ENCODE measurements at places on chromosomes 16 and 17.

- DNase-seq, result no peak
These were observed 814.5 kb downstream of the KCNJ18 start for GRCh38 chr17:22506861-22507260.

GRCh38 chr17:57017625-57018024 lies 39.7 kb downstream of the SCPEP1 start:
- no peak for DNase-seq

DNA sequence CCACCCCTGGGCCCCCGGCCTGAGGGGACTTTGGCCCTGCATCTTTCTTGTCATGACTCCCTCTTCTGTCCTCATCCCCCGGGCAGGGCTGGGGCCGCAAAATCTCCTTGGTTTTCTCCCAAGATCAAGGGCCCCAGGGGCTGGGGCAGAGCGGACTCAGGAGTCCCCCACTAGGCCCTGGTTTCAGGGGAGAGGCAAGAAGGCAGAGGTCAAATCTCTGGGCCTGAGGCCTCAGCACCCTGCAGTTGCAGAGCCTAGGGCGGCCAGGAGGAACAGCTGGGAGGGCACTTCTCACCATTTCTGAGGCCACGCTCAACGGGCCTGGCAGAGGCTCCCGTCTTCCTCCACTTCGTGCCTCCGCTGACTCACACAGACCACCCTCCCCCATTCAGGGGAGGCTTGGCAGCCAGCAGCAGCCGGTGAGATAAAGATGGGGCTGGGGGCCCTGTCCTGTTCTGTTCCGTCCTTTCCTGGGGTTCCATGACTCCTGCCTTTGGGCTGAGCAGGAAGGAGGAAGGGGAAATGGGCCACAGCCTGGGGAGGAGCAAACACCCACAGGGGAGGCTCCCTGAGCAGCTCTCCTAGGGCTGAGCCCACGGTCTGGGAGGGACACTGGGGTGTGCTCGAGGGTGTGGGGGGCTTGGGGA lies 12.4 kb downstream of the ZSCAN10 start:
- DNase-seq, result peak; percentile 62

DNA sequence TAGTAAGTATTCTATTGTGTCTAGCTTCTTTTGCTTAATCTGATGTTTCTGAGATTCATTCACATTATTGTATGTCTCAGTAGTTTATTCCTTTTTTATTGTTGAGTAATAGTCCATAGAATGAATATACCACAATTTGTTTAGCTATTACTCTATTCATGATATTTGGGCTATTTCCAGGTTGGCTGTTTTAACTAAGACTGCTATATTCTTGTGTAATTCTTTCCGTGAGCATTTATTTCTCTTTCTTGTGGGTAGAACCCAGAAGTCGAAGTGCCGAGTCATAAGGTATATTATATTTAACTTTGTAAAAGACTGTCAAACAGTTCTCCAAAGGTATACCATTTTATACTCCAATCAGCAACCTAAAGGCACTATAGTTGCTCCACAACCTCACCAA lies 160.8 kb downstream of the ANKFN1 start:
- no peak for DNase-seq

DNA sequence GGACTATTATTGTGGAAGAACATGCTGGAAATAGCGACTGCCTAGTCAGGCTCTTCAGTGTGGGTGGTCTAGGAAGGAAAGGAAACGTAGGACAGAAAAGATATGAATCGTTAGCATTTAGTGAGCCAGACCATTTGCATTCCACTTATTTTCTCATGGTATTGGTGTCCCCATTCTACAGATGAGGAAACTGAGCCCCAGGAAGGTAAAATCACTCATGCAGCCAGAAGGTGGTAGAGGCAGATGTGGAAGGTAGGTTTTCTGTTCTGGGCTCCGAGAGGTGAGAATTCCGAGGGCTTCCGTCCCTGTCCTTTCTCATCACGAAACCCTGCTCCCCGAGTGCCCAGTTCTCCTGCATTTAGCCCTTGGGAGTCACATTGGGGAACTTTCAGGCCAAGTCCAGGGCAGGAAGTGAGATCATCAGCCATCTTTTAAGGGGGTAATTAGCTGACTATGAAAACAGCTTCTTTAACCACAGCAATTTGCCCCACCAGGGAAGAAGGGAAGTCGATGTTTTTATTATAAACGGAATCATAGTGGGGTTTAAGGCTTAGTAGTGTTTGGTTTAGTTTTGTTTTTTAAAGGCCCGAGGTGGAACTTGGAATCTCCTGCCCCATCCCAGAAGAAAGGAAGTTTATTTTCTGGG lies 110.7 kb upstream of the IRX3 start:
- DNase-seq, result no peak

DNA sequence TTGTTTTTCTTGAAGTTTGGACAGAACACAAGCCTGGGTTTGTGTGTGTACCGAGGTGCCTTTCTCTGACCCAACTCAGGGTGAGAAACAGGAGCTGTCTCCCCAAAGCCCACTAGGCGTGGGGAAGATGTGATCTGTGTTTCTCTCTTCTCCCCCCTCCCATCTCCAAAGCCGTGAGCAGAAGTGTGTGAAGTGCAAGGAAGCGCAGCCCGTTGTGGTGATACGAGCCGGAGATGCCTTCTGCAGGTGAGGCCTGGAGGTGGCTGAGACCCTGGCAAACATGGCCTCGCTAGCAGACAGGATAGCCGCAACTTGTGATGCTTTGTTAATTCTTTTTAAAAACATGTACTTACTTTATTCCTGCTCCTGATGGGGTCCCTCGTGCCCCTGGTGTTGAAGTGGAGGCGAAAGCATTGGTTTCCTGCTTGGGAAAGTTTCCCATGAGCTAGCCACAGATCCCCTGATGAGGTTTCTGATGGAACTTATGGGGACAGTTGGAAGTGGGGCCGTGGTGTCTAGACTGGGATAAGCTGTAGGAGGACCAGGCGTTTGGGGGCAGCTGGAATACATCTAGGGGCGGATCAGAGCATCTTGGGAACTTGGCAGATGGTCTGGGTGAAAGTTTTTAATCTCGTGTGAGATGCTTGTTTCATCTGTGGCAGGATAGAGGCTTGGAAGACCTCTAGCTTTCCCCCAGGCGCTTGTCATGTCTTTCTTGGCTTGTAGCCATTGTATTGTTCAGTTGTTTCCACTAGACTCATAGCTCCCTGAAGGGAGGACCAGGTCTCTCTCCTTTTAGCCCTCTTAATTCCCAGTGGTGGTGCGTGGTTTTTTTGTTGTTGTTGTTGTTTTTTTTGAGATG lies 893 bp downstream of the CTU2 start:
- no peak for DNase-seq

- DNase-seq, result no peak
These were observed 321.4 kb downstream of the FOXL1 start for GRCh38 chr16:86899757-86900156.

DNA sequence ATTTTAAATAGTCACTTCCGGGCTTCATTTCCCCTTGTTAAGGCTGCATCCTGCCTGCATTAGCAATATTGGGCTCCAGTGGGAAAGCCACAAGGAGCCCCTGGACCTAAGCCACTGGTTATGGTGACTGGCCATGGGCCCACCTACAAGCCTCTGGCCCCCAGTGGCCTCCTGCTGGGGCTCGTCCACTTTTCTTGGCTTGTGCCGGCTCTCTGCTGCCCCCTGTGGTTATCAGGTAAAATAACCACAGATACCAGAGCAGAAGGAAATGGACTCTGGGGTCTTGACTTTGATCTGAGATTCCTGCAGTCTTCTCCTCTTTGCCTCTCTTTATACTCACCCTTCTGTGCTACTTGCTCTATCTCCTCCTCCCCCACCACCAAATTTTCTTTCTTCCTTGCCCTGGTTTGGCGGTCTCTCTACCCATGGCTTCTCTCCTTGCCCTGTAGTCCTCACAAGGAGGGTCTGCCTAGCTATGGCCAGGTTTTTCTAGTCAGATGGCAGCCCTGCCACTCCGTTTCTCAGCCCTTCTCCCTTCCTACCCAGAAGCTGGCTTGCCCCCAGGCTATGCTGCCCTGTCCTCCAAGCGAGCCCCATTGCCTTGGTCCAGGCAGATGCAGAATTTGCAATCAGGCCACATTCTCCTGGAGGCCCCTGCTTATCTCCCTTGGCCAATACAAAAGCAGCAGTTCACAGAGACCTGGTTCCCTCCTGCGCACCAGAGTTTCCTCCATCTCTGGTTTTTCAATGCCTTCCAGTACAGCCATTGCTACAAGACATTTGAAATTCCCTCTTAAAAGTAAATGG lies 82.9 kb upstream of the RCVRN start:
- no peak for DNase-seq
